ENCODE measurements at places on chromosomes 12 and 14. TPM values are rescaled to one million over a fixed set of nuclear protein-coding genes. Genes with fewer than 3 reads are reported as not detected.

DNA sequence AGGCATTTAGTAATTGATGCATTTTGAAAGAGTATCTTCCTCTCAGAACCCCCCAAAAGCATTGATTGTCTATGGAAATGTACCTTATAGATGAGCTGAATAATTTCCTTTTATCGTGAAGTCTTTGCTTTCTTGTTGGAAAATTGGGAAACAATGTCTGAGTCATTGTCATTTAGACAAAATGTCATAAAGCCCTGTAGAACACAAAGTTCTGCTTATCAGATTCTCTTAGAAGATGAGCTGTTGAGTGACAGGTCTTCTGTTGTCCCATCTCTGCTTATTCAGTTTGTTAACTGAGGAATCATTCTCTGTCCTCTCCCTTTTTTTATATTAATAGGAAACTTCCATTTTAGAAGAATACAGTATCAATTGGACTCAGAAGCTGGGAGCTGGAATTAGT is 22.9 kb downstream of the MAPKAPK5 start:
- no peaks in the 10 kb centered on the region for H3K27me3 ChIP-seq
- no peak for DNase-seq
- 0 out of 2 replicates have a peak, but pooled peaks cover 6% of the 10 kb centered on the region for H3K36me3 ChIP-seq
- H3K4me1 ChIP-seq: no peaks in the 10 kb centered on the region

GRCh38 chr14:100330388-100330931 is 7.3 kb downstream of the SLC25A47 start:
- H3K27ac ChIP-seq: no peak overlapping the region
- no peaks in the 10 kb centered on the region for H3K4me1 ChIP-seq
- no peak for DNase-seq
- H3K36me3 ChIP-seq: peaks cover 7% of the 10 kb centered on the region
- H3K4me3 ChIP-seq: no peak overlapping the region
- H3K27me3 ChIP-seq: peaks cover 7% of the 10 kb centered on the region

DNA sequence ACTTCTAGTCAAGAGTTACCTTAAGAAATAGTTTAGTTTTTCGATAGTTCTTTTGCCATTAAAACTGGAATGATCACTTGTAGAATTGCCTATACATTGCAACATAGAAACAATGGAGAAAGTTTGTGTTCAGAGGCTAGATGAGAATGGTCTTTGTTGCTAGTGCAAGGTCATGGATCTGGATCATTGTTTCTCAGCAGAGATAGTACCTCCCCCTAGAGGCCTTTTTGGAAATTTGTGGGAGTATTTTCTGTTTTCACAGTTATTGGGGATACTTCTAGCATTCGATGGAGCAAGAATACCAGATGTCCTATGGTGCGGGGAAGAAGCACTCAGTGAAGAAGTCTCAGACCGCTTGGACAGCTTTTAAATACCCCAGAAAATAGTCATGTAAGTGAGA is 138.8 kb upstream of the HMGA2 start:
- peaks cover 10% of the 10 kb centered on the region for H3K36me3 ChIP-seq
- no peaks in the 10 kb centered on the region for H3K27me3 ChIP-seq
- no peak overlapping the region for H3K4me3 ChIP-seq
- H3K4me1 ChIP-seq: peaks cover 40% of the 10 kb centered on the region
- peak overlapping the region; percentile 20 for H3K27ac ChIP-seq

DNA sequence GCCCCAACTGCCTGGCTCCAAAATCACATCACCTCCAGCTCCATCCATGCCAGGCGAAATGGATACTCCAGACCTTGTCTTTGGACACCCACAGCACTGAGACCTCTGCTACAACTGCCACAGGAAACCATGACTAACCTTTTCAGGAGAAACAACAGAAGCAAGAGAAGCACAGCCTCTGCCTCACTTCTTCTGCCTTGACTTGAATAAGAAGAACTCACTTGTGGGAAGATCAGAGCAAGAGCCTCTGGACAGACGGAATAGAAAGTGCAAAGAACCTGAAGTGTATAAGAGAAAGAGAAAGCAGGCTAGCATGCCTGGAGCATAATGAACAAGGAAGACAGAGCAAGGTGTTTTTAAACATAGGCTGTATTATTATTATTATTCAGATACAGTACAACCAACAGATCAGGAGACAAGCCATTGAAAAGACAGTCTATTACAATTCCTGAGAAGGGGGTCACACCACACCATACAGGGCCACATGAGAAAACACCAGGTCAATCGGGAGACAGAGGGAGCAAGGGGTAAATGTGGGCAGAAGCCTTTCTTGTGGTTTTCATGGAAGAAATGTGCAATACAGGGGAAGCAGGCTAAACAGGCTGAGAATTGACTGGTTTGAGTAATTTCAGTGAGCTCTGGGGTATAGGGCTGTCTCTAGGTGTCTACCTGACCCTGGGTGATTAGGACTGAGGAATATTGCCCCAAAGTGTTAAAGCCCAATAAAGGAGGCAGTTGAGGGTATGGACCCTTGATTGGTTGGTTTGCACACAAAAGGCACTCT is 7.4 kb upstream of the OR10P1 start:
- no peak for DNase-seq
- no peak overlapping the region for H3K27ac ChIP-seq
- no peaks in the 10 kb centered on the region for H3K36me3 ChIP-seq

GRCh38 chr12:2187195-2187945 is 134.6 kb downstream of the CACNA1C start:
- no peak overlapping the region for H3K4me3 ChIP-seq
- peaks cover 15% of the 10 kb centered on the region for H3K36me3 ChIP-seq
- no peak overlapping the region for H3K27ac ChIP-seq
- H3K27me3 ChIP-seq: no peaks in the 10 kb centered on the region
- no peak for DNase-seq

DNA sequence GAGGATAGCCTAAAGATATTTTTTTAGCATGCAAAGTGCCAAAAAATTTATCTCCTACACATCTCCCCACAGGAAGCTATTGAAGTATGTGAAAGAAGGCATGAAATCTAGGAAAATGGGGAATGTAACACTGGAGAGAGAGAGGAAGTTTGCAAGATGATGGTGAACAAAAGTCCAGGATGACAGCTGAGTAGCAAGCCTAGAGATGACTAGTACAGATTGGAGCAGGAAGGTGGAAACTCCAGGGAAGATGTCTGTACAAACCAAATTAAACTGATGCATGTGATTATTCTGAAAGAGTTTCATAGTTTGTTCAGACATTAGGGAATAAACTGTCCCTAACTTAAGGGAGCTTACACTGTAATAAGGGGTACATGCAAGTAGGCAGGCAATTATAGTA is 99.3 kb downstream of the RAD51B start:
- no peak overlapping the region for H3K27ac ChIP-seq
- H3K4me3 ChIP-seq: no peak overlapping the region
- H3K36me3 ChIP-seq: no peaks in the 10 kb centered on the region
- no peak for DNase-seq
- H3K4me1 ChIP-seq: peaks cover 6% of the 10 kb centered on the region

DNA sequence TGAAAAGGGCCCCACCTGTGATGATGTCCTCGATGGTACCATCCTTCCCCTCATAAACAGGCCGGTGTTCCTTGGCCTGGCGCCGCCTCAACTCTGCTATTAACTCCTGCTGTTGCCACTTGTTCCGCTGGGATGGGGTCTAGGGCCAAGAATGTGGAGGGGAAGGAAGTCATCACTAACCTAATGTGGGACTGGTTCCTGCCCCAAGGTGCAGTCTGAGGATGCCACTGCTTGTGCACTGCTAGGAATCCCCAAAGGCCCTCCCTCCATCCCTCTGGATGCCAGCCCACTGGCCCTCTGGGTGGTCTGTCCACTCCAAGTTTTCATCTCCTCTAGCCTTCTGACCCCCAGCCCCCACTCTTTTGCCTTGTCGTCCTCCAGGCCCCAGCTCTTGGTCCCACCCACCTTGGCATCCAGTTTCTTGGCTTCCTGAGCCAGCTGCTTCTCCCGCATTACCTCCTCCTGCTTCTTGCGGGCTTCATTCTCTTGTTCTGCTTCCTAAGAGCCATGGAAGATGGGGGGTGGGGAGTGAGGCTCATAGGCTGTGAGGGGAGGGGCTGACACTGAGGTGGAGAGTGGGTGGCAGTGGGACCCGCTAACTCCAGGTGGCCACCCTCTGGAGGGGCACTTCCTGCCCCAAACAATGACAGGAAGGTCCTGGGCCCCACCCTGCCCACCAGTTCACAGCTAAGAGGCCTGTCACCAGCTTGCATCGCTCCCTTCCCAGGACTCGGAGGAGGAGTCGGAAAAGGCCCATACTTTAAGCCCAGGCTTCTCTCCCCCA is 23.7 kb downstream of the PRPF40B start:
- H3K27me3 ChIP-seq: peaks cover 7% of the 10 kb centered on the region
- no peaks in the 10 kb centered on the region for H3K4me1 ChIP-seq
- no peak overlapping the region for H3K27ac ChIP-seq
- no peak overlapping the region for H3K4me3 ChIP-seq
- no peak for DNase-seq

GRCh38 chr14:55781046-55781445 is 201.0 kb downstream of the KTN1 start:
- H3K4me3 ChIP-seq: no peak overlapping the region
- no peak overlapping the region for H3K27ac ChIP-seq
- H3K36me3 ChIP-seq: no peaks in the 10 kb centered on the region

DNA sequence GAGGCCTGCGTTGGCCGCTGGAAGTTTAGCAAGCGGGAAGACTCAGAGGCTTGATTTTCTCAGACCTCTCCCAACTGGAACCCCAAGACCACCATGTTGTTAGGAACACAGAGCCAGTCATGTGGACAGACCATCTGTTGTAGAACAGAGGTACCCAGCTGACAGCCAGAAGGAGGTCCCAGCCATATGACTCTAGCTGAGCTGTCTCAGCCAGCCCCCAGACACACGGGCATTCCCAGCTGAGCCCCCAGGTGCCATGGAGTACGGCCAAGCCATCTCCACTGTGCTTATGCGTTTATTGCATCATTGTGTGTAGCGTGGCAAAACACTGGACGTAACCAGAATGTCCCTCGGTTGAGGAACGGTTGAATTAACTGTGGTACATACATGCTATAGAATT is 421.9 kb downstream of the TMEM132D start:
- no peaks in the 10 kb centered on the region for H3K27me3 ChIP-seq
- H3K27ac ChIP-seq: no peak overlapping the region
- no peak overlapping the region for H3K4me3 ChIP-seq
- no peak for DNase-seq

The ASIC1 gene
- total RNA-seq: 2.0 TPM

The OTUB2 gene
- total RNA-seq: 1.4 TPM

The EFS gene
- 9.6 TPM for total RNA-seq

The BCL2L2 gene
- total RNA-seq: 31.6 TPM

Measured in HFFc6 (cell line).